Bladder microvascular endothelial cell (primary cell): ENCODE measurements at places on chromosomes 13 and 19. TPM values are rescaled to one million over a fixed set of nuclear protein-coding genes. Genes with fewer than 3 reads are reported as not detected.

ELANE gene
- not detected in 2 replicates for total RNA-seq

KIR2DL4 gene
- total RNA-seq: not detected in 2 replicates

BICRA gene
- total RNA-seq: 1.6 and 8.4 TPM in 2 replicates

RAB3A gene
- 0.16 and 0.94 TPM in 2 replicates for total RNA-seq

SEMA6B gene
- total RNA-seq: 136 and 191 TPM in 2 replicates

PPM1N gene
- 0.32 and 0.63 TPM in 2 replicates for total RNA-seq

RXFP2 gene
- total RNA-seq: not detected in 2 replicates

LIM2 gene
- total RNA-seq: not detected in 2 replicates

PPP1R15A gene
- total RNA-seq: 22.8 and 63.6 TPM in 2 replicates

POU2F2 gene
- total RNA-seq: 0.16 and 1.4 TPM in 2 replicates
